ENCODE measurements at places on chromosomes 7 and 10.

- DNase-seq: no peak
Measured at GRCh38 chr7:47047384-47047783, 534.5 kb downstream of the TNS3 start.

- no peak for DNase-seq
Measured at GRCh38 chr10:43044448-43044921, 32.4 kb upstream of the RET start.

DNA sequence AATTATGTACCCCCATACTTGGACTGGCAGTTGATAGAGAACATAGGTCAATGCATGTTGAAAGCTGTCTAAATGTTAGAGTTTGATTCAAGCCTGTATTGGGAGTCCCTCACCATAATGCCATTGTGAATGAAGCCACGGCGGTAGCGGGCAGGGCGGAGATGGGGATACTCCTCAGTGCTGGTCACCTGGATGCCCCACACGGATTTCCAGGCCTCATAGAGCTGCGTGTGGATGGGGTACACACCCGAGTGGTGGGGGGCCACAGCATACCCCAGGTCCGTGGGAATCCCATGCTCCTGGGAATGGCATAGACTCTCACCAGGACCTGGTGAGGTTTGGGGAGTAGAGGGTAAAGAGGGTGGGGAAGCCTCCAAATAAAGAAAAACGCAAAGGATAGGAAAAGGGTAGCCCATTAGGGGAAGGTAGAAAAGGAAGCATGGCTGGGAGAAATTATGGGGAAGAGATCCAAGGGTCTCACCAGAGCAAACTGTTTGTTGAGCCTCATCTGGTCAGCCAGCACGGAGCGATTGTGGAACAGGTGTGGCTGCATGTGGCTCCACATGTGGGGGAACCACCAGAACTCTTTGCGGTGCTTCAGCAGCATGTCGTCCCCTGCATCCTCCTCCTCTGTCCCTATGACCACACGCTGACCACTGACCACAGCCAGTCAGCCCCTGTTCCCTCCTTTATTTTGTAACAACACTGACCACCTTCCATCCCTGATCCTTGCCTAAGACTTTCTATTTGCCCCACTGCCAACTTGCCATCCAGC lies 5.0 kb downstream of the NDST2 start:
- no peak for DNase-seq

DNA sequence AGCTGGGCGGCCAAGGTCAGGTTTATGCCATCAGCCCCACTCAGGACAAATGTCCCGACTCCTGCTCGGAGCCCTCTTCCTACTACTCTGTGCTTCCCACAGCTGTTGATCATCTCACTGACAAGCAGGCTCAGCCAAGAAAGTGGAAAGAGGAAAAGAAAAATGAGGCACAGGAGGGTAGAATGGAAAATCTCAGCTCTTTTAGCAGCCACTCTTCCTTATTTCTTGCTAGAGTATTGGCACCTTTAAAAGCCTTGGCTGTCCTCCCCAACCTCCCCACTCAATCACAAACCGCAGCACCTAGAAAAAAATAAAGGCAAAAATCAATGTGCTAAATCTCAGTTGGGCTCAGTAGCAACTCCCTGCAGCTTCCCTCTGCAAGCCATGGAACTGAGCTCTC lies 35.3 kb upstream of the AGK start:
- DNase-seq: no peak

GRCh38 chr10:87918254-87918859 lies 54.9 kb downstream of the PTEN start:
- DNase-seq: no peak

DNA sequence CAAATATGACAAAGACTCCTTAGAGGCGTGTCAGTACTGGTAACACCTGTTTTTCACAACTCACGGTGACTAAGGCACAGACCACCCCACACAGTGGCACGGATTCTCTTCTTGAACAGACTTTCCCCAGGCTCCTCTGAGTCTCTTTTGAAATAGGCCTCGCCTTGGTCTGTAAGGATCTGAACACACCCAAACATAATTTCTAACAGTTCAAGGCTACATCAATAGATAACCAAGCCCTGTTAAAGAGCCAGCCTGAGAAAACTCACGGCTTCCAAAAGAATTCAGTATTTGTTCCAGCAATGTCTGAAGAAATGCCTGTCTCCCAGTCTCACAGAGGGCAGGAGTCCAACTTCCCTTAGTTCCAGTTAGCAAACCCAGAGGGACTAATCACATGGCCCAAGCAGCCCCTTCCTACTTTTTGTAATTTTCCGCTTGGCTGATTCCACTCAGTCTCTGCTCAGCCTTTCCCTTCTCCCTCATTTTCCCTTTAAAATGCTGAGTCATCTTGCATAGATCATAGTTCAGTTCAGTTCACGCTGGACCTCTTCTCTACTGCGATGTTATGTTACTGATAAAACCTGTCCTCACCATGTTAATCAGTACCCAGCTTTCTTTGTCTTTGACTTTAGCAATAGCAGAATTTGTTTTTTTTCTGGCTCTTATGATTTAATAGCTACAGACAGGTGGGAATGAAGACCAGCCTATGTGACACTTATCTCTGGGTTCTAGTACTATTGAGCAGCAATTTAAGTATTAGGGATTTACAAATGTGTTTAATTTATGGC lies 22.6 kb upstream of the AKR1C3 start:
- DNase-seq: peak; percentile 68

DNA sequence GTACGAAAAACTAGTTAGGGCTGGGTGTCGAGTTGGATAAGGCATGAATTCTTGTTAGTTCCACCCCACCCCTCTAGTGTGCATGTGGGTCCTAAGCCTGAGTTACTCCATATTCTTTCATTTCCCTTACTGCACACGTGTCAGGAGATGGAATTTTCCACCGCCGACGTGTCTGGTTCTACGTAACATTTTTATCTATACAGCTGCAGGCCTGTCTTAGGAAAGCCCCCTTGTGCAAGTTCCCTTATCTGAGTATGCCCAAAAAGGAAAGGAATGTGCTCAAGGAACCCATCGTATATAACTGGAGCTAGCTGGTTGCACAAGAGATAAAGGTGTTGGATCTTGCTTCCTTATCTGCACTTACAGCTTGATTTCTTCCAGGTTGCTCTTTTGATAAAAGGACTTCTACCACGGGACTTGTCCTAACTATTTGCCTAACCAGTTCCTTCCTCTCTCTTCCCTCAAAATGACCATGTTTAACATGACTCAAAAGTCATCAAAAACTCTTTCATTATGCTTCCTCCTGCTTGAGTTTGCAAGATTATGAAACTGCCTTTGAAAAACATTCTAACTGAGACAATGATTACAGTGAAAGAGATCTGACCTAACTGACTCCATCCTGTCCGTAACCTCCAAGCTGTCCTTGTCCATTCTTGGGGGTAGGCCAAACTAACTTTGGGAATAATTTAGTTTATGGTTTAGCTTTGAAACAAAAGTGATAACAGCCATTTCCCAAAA lies 181.4 kb downstream of the AKR1D1 start:
- DNase-seq: peak; percentile 100

DNA sequence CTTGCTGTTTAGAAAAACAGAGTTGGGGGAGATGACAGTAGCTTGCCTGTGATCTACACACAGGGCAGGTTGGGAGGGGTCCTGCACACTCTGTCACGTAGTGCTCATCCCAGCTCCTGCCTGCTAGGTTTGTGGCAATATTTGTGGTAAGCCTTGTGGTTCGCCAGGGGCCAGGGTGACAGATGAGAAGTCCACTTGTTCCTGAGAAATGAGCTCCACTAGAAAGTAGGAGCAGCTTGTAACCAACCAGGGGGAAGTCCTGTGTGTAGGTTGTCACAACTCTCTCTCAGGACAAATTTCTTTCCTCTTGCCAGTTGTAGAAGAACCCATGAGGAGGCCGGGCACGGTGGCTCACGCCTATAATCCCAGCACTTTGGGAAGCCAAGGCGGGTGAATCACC lies 147.0 kb downstream of the TCF7L2 start:
- DNase-seq: no peak

DNA sequence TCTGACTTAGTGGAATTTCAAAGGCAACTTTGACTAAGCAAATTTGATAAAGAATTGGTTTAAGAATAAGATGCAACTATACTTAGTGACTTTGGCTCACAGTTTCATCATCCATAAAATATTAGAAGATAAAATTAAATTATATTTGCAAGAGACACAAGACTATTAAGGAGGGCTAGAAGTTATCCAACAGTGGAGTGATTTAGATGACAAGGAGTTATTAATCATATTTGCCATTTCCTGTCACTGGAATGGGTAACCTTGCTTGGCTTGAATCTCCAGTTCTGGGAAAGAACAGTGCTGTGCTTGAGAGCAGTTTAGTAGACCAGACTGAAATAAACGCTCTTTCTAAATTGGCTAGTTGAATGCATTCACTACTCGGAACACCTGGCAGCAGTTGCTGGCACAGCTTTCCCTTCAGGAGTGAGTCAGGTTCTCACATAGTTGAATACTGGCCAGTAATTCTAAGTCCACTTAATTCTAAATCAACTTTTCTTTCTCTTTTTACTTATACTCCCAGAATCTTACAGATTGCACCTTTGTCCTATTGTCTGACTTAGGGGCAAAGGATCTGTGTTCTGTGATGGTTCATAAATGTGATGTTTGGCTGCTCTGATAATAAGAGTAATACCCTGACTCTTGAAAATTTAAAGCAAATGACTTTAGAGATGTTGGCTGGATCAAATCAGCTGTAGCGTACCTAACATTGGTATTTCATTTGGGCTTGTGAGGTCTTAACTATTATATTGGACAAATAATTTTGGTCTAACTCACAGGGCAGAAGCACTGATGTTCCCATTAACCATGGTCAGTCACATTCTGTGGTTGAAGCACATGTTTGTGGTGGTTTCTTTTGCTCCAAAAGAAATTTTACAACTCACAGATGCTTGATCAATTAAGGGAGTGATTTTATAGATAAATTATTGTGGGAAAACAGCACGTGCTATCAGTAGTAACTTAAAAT lies 16.6 kb downstream of the STMP1 start:
- DNase-seq: peak; percentile 65

- DNase-seq: peak; percentile 76
Measured at GRCh38 chr7:79334841-79335240, 118.6 kb downstream of the MAGI2 start.

DNA sequence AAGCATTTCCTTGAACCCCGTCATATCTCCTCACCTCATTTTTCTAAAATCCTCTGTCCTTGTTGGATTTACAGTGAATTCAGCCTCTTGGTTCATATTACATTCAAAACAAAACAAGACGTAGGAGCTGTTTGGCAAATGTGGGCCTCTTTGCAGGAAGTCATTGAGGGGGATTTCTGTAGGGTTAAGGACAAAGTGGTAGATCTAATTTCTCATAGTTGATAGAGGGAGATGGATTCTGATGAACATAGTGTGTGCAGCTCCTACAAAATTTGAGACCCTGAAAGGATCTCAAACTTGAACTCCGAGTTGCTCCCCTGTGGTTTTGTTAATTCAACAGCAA lies 682 bp downstream of the TBXAS1 start:
- DNase-seq: no peak

DNA sequence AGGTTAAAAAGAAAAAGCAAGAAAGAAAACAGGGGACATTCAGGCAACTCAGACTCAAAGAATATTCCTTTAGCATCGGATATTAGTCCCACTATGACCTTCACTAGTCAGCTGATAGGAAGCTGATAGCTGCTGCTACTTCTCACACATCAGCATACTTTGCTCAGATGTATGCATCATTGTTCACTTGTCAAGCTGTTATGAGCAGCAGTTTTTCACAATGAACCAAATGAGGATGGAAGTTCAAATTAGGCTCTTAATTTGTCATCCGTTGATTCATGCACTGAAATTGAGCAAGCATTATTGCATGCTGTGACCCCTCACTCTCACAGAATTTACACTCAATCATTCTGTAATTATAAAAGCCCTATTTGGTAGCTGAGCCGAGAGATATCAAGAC lies 257.7 kb downstream of the SNX13 start:
- DNase-seq: peak; percentile 44

DNA sequence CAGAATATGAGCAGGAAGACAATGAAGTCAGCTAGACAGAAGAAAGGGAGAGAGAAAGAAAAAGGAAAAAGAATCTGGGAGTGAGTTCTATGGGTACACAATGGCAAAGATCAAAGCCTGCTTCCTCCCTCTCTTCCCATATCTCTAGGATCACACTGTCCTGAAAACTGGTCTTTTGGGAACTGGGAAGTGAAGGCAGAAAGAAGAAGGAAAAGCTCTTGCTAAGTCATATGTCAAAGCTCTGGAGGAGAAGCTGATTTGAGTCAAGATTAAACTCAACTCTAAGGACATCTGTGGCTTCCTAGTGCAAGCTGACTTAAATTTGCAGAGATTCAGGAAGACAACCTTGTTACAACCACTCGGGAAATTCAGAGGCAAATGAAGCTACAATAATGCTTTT lies 147.5 kb downstream of the DOCK4 start:
- no peak for DNase-seq

DNA sequence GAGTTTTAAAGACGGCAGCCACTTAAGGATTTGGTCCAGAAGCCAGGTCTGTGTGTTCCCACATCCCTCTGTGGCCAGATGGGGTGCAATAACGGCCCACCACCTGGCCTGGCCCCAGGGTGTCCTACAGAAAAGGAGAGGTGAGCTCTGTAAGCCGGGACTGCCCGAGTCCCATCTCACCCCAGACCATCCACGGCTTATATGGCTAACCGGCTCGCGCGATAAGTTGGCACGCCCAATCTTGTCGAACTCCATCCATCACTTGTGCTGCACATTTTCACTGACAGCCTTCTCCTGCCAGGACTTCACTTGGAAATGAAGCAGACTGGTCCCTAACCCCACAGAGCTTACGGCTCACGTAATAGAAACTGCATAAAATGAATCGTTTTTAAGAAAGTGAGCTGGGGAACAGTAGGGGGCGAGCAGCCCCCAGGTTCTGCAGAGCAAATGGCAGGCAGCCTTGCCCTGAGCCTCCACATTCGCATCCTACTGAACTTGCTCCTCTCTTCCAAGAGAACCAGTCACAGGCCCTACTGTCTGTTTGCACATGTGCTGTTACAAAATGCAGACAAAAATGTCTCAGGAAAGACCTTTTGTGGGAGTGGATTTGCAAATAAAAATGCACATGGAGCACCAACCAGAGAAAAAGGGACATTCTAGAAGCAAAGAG lies 98.2 kb downstream of the TNS3 start:
- DNase-seq: peak; percentile 65

GRCh38 chr10:49664006-49664841 lies 15.2 kb upstream of the C10orf53 start:
- DNase-seq: no peak

DNA sequence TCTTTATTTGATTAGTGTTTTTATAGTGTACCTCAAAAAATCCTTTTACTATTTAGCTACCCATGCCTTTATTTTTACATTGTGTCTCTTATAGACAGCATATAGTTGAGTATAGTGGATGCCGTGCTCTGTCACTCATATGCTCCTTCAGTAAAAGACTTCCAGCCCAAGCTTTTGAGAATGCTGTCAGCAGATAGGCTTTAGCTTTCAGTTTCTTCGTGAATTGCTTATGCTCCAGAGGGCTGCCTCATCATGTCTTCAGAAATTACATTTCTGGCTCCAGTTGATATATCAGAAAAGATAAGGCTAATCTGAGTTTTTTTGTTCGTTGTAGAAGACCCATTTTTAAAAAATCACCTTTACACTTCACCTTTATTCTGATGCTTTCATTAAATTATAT lies 332.0 kb downstream of the NXPH1 start:
- no peak for DNase-seq

- no peak for DNase-seq
Measured at GRCh38 chr7:44618753-44619152, 12.3 kb downstream of the OGDH start.
